Pulmonary artery endothelial cell (primary cell): ENCODE measurements at places on chromosomes 3 and 15. TPM values are rescaled to one million over a fixed set of nuclear protein-coding genes. Genes with fewer than 3 reads are reported as not detected.

EPHB3 gene
- not detected in 2 replicates for total RNA-seq

GRCh38 chr3:142976621-142977398 lies 13.3 kb upstream of the PAQR9 start:
- DNase-seq, result peak; percentile 84

DNA sequence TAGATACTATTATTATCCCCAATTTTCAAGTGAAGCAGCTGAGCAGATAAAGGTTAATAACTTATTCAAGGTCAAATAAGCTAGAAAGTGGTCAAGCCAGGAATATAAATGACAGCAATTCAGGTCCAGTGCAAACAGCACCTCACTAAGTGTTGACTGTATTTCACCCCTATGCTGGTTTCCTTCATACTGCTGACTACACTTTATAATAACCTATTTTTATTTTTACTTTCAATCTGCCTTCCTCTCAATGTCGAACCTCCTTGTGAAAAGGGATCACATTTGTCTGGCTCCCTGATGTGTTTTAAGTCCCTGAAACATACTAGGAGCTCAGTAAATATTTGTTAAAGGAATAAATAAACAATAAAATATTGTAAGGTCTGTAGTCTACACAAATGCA lies 146.1 kb downstream of the NAALADL2 start:
- no peak for DNase-seq

DNA sequence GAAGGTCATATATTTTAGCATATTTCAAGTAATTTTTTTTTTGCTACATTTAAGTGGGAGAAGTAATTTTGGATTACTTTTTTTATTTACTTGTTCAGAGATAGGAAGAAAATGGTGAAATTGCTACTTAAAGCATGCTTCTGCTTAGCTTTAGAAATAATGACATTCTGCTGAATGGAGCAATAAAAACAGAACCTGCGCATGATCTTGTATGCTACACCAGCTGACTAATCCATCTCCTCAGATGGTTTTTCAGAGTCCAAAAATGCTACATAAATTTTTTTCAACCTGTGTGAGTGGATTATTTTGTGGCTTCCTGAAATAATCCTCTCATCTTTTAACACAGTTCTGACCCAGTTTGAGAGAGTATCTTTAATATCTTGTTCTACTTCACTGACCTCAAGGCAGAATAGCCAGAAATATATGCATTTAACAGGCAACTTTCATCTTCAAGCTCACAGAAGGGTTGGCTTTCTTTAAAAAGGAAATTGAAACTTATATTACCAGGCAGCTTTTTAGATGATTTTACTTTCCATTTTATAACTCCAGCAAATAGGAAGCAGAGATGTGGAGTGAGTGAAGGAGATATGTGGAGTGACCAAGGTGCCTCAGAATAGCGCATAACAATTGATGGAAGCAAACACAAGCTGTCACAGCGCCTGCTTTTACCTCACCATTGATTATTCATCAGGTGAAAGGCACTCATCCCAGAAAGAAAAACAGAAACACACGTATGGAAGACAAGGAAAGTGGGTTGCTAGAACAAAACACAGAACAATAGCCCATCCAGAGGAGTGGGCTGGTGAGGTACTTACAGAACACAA lies 136.6 kb downstream of the TGFBR2 start:
- DNase-seq, result no peak

DNA sequence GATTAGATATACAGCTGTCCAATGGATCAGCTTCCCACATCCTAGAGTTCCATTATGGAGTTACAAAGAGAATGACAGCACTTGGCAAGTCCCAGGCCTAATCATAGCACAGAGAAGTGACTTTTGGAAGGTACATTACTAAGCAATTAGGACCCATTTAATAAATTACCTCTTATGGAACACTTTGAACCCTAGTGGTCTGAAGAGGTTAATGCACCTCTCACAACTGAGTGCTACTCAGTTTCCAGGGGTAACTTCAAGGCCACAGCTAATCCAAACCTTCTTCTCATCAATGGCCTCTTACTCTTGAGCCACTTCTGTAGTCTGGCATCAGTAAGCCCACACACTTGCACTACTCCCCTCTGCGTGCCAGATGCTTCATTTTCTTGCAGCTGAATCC lies 34.9 kb upstream of the MEIS2 start:
- no peak for DNase-seq

- no peak for DNase-seq
Measured at GRCh38 chr15:48751595-48751994, 59.3 kb downstream of the CEP152 start.

DNA sequence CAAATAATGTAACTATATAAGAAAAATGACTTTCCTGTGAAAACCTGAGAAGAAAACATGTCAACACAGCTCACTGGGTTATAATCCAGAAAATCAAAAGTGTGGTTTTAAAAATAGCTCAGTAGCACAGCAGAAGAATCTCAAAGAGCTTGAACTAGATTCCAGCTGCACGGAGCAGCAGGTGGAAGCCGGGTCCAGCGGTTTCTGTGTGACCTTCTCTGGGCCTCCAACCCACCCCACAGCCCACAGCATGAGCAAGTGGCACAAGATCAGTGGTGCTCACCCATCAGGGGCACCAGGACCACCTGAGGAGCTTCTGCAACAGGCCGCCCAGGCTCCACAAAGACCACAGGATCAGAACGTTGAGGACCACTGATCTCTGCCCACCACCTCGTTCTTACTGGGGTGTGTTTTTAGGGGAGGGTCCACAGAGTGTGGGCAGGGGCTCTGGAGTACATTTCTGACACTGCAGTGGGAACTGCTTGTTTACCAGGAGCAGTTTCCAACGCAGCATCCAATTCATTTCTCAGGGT lies 23.2 kb downstream of the SLC41A3 start:
- no peak for DNase-seq

DNA sequence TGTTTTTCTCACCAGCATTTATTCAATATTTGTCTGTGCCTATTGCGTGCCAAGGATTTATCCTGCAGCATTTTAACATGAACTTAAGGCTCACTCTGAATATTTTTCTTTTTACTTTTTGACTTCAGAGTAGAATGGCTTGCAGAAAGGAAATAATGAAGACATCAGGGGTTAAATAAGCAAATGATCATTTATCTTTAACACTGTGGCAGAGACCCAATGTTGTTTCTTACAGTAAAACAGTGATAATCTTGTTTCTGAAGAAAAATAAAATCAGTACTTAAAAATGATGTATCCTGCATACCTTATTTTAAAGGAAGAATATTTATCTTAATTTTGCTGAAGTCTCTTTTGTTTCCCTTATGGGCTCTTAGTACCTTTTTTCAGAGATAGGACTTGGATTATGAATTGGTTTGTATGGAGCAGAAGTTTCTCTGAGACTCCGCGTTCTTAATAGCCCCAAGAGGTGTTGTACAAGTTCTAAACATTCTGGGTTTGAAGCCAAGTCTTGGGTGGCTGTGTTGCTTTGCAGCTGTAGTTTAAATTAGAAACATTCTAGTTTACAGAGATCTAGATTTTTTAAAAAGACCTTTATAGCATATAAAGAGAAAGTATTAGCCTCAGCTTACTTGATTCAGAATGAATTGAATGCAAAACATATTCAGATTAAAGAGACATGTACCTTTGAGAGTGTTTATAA lies 40.5 kb downstream of the COL6A6 start:
- DNase-seq, result no peak
